ENCODE measurements at places on chromosomes 4 and X.
A peak's percentile ranks its signal among the peaks of the same experiment; 100 is the strongest.

DNA sequence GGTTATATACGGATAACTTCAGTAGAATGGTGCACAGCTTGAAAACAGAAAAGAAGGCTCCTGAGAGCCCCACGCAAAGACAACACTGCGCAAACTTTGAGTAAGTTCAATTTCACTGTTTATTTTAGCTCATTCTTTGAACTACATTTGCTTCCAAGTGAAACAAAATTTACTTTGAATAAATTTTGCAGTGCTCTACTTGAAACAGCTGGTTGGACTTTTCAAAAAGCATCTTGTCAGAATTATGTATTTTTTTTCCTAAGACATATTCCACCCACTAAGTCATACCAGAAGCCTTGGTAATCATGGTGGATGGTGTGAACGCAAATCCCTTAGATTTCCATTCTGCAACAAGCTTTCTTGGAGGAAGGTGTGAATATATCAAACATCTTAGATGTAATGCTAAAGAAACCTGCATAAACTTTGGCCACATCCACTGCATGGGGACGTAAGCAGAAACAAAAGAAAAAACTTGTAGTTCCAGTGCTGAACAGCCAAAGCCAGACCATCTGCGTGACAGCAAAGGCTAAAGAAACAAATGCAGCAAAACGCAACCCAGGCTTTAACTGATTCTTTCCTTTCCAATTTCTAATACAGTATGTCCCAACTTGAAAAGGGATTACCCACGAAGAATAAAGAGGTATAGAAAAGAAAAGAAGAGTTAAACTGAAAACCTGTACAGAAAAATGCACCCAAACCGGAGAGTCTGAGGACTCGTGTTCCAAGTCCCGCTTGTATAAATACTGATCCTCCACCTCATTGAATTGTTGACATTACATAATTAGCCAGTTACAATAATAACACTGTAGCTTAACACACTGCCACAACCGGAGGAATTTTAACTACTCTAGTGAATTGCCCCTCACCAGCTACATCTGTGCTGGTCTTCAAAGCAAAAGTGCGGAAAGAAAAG lies 90.9 kb downstream of the SH3RF1 start:
- DNase-seq: no peak

GRCh38 chrX:49198540-49199314 lies 1.3 kb downstream of the SYP start:
- DNase-seq: no peak

- DNase-seq: no peak
Observed at GRCh38 chr4:81392164-81392563, 79.5 kb downstream of the RASGEF1B start.

GRCh38 chr4:138452826-138453225 lies 210.7 kb upstream of the SLC7A11 start:
- DNase-seq: no peak

DNA sequence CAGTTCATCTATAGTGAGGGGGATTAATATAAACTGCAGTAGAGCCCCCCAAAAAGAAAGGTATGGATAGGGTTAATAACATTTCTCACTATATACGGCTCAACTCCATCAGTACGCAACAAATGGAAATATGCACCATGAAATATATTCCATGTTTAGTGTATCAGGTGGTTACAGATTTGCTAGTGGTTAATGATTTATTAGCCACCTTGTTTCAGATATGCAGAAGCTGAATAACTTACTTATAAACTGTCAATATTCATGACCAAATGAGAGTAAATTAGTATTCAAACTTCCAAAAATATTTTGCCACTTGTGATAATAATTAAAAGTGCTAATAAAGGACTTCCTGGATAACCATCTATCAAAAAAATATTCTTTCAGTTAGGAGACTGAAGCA lies 14.8 kb downstream of the AMTN start:
- DNase-seq: no peak

DNA sequence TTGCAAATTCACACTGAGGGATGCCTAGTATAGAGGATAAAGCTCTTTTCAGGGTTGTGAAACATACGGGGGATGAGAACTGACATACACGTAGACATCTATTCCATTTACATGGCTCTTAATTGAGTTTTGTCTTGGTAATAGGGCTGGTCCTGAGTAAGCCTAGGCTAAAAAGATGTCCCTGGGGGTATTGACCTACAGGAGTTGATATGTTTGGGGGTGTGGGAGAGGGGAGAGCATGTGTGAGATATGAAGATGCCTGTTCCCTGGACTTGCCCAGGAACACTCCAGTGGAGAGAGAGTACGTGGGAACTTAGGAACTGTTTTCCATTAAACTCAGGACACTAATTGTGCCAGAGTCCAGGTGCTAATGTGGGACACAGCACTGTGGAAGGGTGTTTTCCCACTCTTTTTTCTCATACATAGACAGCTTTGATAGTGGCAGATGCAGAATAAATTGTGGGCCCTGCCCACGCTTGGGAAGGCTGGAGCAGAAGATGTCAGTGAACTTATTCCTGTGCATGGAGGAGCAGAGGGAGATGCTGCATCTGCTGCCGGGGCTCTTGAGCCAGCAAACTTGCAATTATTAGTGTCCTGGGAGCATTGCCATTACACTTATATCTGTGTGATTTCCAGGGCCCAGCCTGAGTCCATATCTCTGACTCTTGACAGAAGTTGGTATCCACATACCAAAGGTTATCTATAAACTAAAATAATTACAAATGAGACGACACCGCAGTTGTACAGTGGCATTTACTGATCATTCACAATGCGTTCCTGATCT lies 20.7 kb downstream of the SYNPO2 start:
- DNase-seq: no peak

DNA sequence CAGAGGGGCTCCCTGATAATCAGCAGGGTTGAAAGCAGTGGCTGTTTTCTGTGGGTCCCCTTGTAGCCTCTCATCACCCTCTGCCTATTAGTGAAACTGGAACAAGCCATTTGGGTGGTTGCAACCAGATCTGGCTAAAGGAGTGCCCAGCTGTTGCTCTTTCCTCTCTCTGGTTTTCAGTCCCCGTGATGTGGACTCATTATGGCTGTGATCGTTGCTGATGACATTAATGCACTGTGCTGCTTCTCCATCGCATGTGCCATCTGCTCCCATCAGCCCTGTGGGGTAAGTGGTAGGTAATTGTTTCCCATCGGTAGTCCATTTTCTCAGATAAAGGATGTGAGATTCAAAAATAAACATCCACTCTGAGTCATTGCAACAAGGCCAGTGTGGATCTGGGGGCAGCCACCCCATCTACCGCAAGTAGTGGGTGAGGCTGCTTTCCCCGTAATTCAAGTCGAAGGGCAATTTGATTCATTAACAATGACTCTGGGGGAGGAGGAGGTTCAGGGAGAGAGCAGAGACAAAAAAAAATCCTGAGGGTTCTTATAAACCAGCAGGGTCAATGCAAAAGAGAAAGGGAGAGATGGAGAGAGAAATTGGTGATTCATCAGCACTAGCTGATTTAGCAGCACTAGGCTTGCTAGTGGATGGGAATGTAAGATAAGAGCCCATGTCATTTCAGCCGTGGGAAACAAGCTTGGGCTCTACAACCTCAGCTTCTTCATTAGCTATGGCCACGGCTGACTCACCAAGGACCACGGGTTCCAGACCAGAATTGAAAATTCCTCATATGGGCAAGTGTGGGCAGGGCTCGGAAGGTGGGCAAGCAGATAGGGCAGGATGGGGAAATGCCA lies 357.8 kb downstream of the MID1IP1 start:
- no peak for DNase-seq

- DNase-seq: no peak
Observed at GRCh38 chrX:14356401-14356800, 172.9 kb upstream of the GLRA2 start.

GRCh38 chr4:174144106-174144505 lies 139.4 kb downstream of the FBXO8 start:
- DNase-seq: no peak

GRCh38 chr4:181748581-181748980 lies 494.6 kb upstream of the TENM3 start:
- no peak for DNase-seq

- DNase-seq: no peak
Observed at GRCh38 chr4:138028923-138029322, 213.2 kb downstream of the SLC7A11 start.

- no peak for DNase-seq
Observed at GRCh38 chr4:107148904-107149303, 112.8 kb upstream of the DKK2 start.

DNA sequence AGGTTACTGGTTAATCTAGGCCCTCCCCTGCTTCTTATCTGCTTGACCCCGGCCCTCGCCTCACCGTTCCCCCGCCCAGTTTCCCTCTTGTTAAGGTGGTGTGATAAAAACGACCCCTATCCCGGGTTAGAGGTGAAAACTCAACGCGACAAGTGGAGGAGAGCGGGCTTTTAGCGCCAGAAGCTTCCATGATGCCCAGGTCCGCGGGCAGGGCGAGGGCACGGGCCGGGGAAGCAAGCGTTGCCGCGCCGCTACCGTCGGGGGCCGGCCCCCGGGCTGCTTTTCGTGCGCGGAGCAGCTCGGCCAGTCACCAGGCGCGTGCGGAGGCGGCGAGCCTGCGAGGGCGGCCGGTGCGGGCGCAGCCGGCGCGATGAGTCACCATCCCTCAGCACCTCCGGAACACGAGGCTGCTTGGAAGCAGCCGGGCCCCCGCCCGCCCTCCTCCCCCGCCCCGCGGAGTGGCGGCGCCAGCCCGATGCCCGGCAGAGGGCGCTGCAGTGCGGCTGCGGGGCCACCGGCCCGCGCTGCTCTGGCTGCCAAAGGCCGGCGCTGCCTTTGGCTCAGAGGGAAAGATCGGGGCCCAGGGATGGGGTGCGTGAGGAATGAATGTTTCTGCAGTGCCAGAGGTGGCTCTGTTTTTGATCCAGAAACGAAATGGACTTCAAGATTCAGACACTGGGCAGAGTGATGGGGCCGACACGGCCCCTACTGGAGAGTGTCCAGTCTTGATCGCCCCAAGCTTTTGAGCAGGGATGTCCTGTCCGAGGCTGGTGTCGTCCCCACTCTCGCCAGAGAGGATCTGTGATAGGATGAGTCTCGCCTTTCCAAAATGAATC lies 107.8 kb downstream of the NHSL2 start:
- peak; percentile 87 for DNase-seq

GRCh38 chrX:56000174-56000573 lies 232.0 kb upstream of the KLF8 start:
- DNase-seq: no peak

- DNase-seq: no peak
Observed at GRCh38 chr4:89125901-89126782, 14.8 kb downstream of the TIGD2 start.

DNA sequence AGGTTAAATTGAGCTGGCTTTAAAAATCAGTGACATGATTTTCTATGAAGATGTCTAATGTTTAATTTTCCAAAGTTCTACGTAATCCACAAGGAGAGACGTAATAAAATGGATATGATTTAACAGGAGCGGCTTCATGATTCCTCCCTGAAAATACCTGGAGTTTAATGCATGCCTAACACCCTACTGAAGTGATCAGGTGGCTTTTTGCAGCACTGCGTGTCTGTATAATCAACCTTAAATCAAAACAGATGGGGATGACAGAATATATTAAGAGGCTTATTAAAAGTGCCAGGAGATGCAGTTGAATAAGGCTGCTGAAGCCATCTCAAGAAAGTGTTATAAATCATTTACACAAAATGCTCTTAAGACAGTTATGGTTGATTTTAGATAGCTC lies 112.4 kb upstream of the TLR3 start:
- DNase-seq: no peak

DNA sequence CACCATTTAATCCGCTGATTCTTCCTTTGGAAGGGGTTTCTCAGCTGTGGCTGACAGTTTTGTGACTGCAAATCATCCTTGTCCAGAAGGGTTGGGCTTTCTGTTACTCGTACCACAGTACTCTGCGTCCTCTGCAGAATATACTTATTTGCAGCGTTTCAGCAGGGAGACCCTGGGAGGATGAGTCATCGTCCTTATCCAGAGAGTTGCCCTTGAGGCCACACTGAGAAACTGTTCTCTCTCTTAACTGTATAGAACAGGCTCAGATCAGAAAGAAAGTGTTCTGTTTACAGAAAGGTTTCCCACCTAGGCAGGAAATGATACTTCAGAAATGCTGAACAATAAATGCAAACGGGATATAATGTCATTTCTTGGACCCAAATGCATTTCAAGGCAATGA lies 47.8 kb upstream of the DDX53 start:
- no peak for DNase-seq

DNA sequence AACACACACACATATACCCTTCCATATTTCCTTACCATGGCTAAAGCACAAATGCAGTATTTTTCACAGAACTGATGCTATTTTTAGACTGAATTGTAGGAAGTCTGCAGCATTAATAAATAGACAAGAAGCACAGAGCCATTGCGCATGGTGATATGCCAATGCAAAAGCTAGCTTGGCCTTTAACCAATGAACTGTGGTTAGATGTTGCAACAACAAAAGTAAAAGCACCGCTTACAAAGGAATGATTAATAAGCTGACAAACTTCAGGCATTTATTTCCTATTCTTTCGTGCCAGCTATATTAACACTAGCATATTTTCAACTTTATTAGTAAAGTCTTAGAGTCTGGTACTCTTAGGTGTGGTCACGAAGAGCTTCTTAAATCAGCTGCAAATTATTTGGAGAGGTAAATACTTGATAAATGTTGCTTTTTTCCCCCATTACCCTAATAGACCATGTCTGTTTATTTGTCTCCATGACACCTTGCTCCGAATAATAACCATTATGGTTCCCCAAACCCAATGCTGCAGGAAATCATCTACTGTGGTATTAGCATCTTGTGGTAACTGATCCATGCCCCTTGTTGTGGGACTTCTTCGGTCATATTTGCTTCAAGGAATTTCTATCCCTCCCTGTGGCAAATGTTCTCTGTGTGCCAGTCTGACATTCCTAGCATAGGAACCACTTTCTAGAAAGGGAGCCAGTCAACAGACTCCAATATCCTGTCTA lies 306.1 kb upstream of the TAPT1 start:
- DNase-seq: no peak

DNA sequence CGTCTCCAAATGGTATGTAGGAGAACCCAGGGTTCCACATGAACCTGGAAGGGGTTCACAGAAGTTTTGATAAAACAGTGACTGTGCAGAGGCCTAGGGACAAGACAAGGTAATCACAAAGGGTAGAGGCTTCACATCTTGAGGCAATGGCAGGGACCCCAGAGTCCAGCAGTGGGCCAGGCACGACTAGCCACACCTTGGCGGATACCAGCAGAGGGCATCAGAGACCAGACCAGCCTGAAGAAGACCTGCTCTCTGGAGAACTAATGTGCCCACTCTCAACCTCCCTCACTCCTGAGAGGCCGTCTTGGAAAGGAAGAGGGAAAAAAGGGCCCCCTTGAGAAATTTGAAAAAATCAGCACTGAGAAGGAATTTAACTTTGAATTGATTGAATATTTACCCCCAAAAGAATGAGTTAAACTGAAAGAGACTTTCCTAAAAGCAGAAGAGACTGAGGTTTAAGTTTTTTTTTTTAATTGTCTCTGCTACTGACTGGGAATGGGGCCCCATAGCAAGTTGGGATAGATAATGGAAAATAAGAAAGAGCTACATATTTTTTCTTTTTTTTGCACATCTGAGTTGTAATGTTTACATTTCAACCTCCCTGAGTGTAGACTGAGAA lies 243.8 kb upstream of the JADE1 start:
- no peak for DNase-seq

DNA sequence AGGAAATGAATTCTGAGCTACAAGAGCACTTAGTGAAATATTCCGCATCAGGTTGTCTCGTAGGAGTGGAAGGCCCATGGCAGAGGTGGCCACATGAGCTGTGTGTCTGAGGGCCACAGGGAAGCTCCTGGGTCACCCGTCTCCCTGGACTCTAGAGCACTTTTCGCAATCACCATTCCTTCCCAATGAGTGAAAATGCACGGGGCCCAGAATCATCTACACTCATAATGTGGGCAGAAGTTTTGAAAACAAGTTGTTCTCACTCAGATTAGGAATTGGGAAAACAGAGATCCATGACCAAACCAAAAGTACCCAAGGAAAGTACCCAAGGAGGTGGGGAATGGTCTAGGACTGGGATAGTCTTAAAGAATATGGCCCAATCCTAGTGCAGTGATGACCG lies 94.4 kb downstream of the SCD5 start:
- no peak for DNase-seq

All from CD4-positive, alpha-beta T cell treated with Interleukin-4 for 4 hours (primary cell).